ENCODE measurements at places on chromosomes 13 and 19.

DNA sequence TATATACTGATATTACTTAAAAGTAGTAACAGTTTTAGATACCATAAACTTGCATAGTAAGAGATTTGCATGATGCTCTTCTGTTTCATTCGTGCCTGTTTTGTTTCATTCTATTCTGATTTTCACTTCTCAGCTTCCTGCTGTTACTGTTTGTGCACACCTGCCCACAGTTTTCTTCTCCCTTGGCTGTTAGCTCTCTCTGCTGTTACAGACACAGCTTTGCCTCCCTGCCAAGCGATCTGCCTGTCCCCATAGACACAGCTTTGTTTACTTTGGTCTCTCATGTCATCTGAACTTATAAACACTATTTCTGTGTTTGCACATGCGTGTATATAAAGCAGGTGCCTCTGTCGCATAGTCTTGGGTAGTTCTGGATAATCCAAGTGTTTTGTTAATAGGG lies 21.4 kb upstream of the UPF3A start:
- DNase-seq, result no peak

- no peak for DNase-seq
These were observed 77.3 kb upstream of the UBAC2 start for GRCh38 chr13:99123101-99124045.

DNA sequence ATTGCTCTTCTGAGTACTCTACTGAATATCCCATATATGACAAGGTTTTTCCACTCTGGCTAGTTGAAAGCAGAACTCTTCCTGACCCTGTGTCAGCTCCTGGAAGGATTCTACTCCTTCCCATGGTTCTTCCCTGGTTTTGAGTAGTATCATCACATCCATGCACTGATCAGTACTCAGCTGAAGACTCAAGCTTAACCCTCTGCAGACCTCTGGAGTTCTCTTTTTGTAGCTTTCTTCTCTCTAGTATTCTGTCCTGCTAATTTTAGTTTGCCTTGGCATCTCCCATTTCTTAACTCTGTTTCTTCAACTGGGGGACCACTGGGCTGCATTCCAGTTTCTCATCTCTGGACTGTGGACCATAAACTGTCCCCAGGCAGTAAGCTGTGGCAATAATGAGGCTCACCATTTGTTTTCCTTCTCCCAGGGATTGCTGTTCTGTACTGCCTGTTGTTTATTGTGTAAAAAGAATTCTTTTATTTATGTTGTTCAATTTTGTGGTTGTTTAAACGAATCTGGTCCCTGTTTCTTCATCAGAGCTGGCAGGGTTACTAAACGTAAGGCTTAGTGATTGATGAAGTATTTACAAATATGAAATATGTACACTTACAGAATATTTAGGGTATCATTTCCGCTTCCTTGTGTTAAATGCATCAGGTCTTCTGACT lies 19.7 kb downstream of the LPAR6 start:
- DNase-seq, result no peak

DNA sequence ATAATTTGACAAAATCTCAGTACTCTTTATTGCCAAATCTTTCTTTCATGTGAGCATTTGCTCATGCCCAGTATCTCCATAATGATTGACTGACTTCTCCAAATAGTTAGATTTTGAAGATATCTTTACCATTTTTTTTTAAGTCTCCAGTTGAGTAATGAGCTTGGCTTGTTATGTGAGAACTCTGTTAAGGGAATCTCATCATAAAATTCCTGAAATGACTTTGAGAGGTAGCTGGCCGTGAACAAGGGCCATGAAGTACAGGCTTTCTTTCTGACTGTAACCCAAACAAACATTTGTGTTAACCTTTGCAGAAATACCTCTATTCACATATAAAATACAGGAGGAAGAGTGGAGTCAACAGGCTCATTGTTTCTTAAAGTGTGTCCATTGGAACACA lies 449.7 kb downstream of the IRS2 start:
- DNase-seq, result no peak

- no peak for DNase-seq
These were observed 147.7 kb downstream of the DPF1 start for GRCh38 chr19:38076337-38076736.

- no peak for DNase-seq
These were observed 148.9 kb downstream of the DCT start for GRCh38 chr13:94330552-94331071.

DNA sequence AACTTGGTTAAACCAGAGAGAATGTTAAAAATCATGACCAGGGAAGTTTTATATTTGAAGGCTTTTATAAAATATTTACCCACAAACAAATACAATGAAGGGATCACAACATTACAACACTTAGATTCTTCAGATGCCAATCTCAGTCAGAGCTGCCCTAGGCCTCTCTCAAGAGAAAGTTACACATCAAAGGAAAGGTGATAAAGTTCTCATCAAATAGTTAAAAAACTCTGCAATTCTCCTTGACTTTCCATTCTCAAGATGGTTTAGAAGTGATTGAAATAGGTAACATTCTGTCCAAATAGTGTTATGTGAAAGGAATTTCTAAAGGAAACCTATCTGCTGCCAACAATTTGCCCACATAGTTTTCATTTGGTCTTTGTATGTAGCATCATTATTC lies 1115.2 kb upstream of the MIR17HG start:
- DNase-seq, result no peak

DNA sequence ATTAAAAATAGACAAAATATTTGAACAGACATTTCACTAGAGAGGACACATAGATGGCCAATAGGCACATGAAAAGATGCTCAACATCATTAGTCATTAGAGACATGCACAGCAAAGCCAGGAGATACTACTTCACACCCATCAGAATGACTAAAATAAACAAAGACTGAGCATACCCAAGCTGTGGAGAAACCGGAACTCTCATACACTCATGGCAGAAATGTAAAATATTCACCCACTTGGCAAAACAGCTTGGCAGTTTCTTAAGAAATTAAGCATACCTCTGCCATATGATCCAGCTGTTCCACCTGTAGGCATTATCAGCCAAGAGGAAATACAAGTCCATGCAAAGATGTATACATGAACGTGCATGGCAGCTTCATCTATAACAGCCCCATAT lies 213.4 kb downstream of the TSHZ3 start:
- DNase-seq, result no peak
